Activated naive CD8-positive, alpha-beta T cell treated with anti-CD3 and anti-CD28 coated beads for 36 hours (primary cell): ENCODE measurements at places on chromosomes 4 and X. TPM values are rescaled to one million over a fixed set of nuclear protein-coding genes. Genes with fewer than 3 reads are reported as not detected.

DNA sequence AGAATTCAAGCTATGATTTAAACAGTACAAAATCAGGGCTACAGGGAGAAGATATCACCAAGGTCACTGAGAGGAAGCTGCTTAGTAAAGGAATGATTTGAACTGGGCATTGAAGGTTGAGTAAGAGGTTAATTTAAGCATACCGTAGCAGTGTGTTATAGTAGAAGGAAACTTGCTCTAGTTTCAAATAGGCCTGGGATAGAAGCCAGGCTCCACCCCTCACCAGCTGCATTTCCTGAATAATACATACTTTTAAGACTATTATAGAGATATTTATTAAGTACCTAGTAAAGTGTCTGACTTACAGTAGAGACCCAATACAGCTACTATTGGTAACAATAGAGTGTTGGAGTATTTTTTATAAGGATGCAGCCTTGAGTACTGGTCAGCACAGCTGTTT lies 118.0 kb upstream of the GLRA2 start:
- H3K27ac ChIP-seq, result no peak overlapping the region
- H3K27me3 ChIP-seq, result peaks cover 4% of the 10 kb centered on the region
- no peaks in the 10 kb centered on the region for H3K36me3 ChIP-seq
- no peak for DNase-seq
- H3K4me3 ChIP-seq, result no peak overlapping the region

- peaks cover 11% of the 10 kb centered on the region for H3K4me1 ChIP-seq
- H3K27ac ChIP-seq, result no peak overlapping the region
- H3K27me3 ChIP-seq, result no peaks in the 10 kb centered on the region
- H3K4me3 ChIP-seq, result no peak overlapping the region
- no peaks in the 10 kb centered on the region for H3K36me3 ChIP-seq
- no peak for DNase-seq
Measured at GRCh38 chrX:15496824-15497223, 3.7 kb upstream of the PIR start.

DNA sequence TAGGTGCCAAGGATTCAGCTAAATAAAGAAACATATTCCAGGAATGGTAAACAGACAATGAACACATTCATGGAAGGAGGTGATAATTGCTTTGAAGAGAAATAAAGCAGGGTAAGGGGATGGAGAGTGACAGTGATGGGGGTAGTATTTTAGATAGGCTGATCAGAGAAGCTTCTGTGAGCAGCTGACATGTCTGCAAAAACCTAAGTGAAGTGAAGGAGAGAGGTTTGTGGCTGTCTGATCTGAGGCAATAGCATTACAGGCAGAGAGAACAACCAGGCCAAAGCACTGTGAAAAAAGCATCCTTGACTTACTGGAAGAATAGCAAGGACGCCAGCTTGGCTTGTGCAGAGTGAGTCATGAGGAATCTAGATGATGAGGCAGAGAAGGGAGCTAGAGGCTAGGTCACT lies 271.9 kb upstream of the GATB start:
- H3K27ac ChIP-seq, result no peak overlapping the region
- H3K27me3 ChIP-seq, result no peaks in the 10 kb centered on the region
- H3K4me1 ChIP-seq, result peaks cover 5% of the 10 kb centered on the region
- H3K36me3 ChIP-seq, result no peaks in the 10 kb centered on the region

GRCh38 chr4:64539234-64539849 lies 130.1 kb upstream of the TECRL start:
- no peaks in the 10 kb centered on the region for H3K4me1 ChIP-seq
- no peaks in the 10 kb centered on the region for H3K36me3 ChIP-seq
- peak; percentile 18 for DNase-seq
- no peak overlapping the region for H3K27ac ChIP-seq

- H3K36me3 ChIP-seq, result no peaks in the 10 kb centered on the region
- H3K4me1 ChIP-seq, result no peaks in the 10 kb centered on the region
- no peak overlapping the region for H3K4me3 ChIP-seq
Measured at GRCh38 chr4:25575611-25576010, 80.0 kb upstream of the SLC34A2 start.

DNA sequence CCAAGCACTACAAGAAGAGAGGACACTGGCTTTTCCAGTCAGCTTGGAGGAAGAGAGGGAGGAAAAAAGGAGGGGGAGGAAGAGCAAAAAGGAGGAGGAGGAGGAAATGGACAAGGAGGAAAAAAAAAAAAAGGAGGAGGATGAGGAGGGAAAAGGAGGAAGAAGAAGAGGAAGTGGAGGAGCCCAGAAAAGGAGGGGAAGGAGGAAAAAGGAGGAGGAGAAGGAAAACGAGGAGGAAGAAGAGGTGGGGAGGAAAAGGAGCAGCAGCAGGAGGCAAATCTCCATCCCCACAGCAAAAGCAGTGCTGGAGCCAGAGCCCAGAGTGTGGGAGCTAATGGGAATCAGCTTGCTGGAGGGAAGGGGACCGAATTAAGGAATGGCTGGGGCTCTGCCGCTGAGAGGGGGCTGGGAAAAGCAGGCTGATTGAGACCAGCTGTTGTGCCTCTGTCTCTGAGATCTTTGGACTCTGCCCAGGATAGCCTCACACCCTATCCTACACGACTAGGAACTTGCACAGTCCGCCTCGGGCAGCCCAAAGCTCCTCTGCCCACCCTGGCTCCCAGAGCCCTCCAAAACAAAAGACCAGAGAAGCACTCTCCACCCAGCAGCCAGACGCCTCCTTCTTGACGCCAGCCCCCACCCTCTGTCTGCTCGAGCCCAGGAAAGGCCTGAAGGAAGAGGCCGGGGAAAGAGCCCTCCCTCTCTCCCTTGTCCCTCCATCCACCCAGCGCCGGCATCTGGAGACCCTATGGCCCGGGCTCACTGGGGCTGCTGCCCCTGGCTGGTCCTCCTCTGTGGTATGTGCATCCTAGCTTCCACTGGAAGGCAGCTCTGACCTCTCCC lies at the start of gene XPNPEP2:
XPNPEP2 (plus strand) TSS at position 514 of the 843 bp plus-strand sequence; CDS start at position 749, 235 bp downstream.
- peaks cover 26% of the 10 kb centered on the region for H3K4me1 ChIP-seq
- no peak for DNase-seq
- no peaks in the 10 kb centered on the region for H3K27me3 ChIP-seq
- H3K27ac ChIP-seq, result no peak within 1 kb of the TSS
- H3K4me3 ChIP-seq, result no peak within 1 kb of the TSS

DNA sequence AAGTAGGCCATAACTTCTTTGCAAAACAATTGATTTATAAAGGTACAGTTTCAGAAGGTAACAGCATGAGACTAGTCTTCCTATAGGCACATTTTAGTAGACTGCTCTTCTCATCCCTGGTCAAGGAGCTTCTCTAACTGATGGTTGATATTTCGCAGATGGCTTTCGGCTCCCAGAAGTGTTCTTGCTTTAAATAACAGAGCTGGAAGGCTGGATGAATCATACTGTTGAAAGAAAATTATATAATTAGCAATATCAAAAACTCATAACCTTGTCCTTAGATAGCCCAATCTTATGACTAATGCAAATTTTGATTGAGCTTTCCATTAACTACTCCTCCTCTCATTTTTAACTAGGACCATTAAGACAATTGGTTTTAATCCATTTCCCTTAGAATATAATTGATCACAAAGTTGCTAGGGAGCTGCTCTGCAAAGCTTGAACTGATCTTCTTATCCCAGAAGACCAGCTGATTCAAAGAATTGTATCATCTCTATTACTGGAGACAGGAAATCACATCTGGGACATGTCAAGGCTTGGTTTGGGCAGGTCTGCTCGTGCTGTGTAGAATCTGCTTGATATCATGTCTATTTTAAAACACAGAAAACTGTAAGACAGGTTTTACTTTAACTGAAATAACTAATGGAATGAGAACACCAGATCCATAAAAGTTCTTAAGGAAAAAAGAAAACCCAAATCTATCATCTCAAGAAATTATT lies 38.6 kb downstream of the CENPU start:
- peaks cover 36% of the 10 kb centered on the region for H3K36me3 ChIP-seq
- H3K27ac ChIP-seq, result no peak overlapping the region
- H3K4me1 ChIP-seq, result no peaks in the 10 kb centered on the region
- H3K4me3 ChIP-seq, result no peak overlapping the region
- no peak for DNase-seq
- no peaks in the 10 kb centered on the region for H3K27me3 ChIP-seq

The RASL11B gene
- total RNA-seq, result 0.14 TPM

The CLDN2 gene
- total RNA-seq, result not detected

The GAB1 gene
- 0.24 TPM for total RNA-seq

The PLXNA3 gene
- total RNA-seq, result 22.3 TPM

The HSFX2 gene
- total RNA-seq, result not detected

The PDE6B gene
- total RNA-seq, result 13.9 TPM
